Lung (tissue), 17 donors: ENCODE measurements at places on chromosomes 7 and 10. TPM values are rescaled to one million over a fixed set of nuclear protein-coding genes. Genes with fewer than 3 reads are reported as not detected.

DNA sequence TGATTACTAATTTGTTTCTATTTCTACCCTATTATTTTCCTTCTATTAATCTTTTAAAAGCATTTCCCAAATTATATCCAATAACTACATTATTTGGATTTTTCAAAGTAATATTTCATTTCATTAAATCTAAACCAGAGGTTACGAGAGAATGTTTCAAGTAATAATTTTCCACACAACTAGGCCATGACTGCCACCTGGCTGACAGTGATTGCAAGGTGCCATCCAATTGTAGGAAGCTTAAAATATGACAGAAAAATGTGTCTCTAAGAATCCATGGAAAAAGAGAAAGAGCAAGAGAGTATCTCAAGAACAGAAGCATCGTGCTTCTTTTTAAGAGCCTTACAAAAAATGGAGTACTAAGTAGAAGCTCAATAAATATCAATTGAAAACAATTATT, 48.7 kb downstream of the TPK1 start:
- H3K27me3 ChIP-seq, result no peaks in the 10 kb centered on the region
- H3K4me3 ChIP-seq, result no peak overlapping the region

- H3K4me1 ChIP-seq, result no peaks in the 10 kb centered on the region
- no peak for DNase-seq
- no peak overlapping the region for H3K4me3 ChIP-seq
- no peak overlapping the region for H3K27ac ChIP-seq
Observed at GRCh38 chr10:20492447-20492846, 404.7 kb downstream of the NEBL start.

NME8 gene
- total RNA-seq, result 0.77 TPM

FGFBP3 gene
- 0.88 TPM for total RNA-seq

- no peaks in the 10 kb centered on the region for H3K27me3 ChIP-seq
- H3K4me1 ChIP-seq, result no peaks in the 10 kb centered on the region
- no peak overlapping the region for H3K27ac ChIP-seq
- H3K4me3 ChIP-seq, result no peak overlapping the region
Observed at GRCh38 chr10:9012312-9012711, 957.8 kb downstream of the GATA3 start.

DNA sequence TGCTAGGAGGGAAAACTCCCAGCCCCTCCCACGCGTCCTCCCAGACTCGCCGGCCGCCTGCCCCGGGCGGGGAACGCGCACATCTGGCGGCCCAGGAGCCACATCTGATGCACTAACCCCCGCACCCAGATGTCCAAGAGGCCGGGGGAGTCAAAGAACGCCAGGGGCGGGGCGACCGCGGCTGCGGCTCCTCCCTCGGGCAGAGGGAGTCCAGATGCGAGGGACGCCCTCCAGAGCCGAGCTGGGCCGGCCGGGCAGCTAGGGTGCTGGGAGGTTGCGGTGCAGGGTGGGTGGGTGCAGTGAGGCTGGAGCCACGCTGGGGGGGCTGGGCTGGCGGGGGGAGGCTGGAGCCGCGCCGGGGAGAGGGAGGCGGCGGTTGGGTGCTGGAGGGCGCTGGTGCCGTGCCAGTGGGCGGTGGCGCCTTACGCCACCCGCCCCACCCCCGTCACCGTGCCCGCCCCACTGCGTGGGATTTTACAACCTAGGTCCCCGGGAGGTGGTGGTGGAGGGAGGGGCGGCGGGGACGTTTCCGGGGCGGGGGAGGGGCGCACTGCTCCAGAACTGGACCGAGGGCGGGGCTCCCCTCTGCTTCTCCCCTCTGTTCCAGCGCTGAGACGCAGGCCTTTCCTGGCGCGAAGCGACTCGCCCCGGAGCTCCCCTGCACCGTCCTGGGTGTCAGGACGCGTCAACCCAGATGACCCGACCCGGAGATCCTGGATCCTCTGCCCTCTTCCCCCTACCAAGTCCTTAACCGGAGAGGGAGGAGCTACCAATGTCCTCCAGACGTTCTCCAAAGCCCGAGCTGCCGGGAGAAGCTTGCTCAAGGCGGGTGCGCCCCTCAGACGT, 109.1 kb downstream of the REEP3 start:
- peaks cover 3% of the 10 kb centered on the region for H3K4me1 ChIP-seq
- H3K4me3 ChIP-seq, result peak overlapping the region; percentile 36
- peak; percentile 89 for DNase-seq
- H3K27ac ChIP-seq, result peak overlapping the region; percentile 99
- no peaks in the 10 kb centered on the region for H3K27me3 ChIP-seq

DNA sequence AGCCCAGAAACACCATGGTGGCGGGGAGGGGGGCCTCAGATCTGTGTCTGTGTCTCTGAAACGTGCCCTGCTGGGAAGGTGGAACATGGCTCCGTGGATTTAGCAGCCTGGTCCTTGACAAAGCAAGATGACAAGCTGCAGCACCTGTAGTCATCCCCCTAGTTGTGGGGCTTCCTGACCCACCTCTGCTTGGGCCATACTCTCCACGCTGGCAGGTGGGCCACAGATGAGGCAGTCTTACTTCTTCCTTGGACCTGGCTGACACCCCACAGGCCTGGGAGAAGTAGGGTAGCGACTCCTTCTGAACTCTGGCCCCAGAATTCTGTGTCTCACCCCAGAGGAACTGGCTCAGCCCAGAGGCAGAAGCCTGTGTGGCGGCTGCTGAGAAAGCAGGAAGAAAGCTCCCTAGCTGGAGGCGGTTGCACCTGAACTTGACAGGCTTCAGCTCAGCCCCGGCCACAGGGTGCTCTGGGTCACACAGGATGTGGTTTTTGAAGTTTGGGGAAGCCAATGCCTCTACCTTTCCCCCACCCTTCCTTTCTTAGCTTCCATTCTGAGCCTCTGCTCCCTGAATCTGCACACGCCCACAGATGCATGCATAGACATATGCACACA, 113.9 kb downstream of the ABLIM1 start:
- no peaks in the 10 kb centered on the region for H3K27me3 ChIP-seq
- DNase-seq, result no peak
- H3K4me1 ChIP-seq, result peaks cover 3% of the 10 kb centered on the region
- no peak overlapping the region for H3K27ac ChIP-seq
- H3K36me3 ChIP-seq, result peaks cover 10% of the 10 kb centered on the region

GRCh38 chr10:31921031-31921430, 7.6 kb downstream of the ARHGAP12 start:
- no peak overlapping the region for H3K27ac ChIP-seq
- no peaks in the 10 kb centered on the region for H3K27me3 ChIP-seq
- DNase-seq, result no peak
- H3K4me3 ChIP-seq, result no peak overlapping the region
- no peaks in the 10 kb centered on the region for H3K4me1 ChIP-seq
- peaks cover 2% of the 10 kb centered on the region for H3K36me3 ChIP-seq

GRCh38 chr7:14551310-14551709, 351.2 kb downstream of the DGKB start:
- H3K27me3 ChIP-seq, result no peaks in the 10 kb centered on the region
- H3K4me3 ChIP-seq, result no peak overlapping the region
- no peak overlapping the region for H3K27ac ChIP-seq
- DNase-seq, result no peak
- H3K4me1 ChIP-seq, result no peaks in the 10 kb centered on the region

SLIT1 gene
- total RNA-seq, result 0.74 TPM

DNA sequence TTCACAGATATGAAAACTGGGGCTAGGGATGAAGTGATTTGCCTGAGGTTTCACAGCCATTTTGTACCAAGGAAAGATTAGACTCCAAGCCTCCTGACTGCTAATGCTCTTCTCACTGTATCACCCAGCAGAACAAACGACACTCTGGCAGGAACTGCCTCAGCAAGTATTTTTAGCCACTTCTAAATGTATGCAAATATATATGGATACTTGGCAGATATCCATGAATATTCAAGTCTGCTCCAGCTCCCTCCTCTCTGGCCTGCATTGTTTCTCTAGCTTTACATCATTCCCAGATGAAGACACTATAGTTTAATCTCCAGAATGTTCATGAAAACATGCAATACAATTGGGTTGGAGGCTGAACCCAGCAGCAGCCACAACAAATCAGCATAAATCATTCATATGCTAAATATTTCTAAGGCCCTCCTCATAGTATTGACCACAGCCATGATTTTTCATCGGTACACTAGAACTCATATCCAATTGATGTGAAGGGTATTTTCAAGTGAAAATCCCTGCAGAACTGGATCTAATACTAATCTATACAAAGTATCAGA, 65.5 kb downstream of the HPSE2 start:
- DNase-seq, result peak; percentile 49
- H3K4me1 ChIP-seq, result peaks cover 4% of the 10 kb centered on the region
- H3K36me3 ChIP-seq, result no peaks in the 10 kb centered on the region
- H3K27me3 ChIP-seq, result no peaks in the 10 kb centered on the region
- H3K4me3 ChIP-seq, result no peak overlapping the region
- no peak overlapping the region for H3K27ac ChIP-seq

EGFR gene
- total RNA-seq, result 60.9 TPM

GRCh38 chr7:66110856-66111255, 3.8 kb upstream of the CRCP start:
- no peak overlapping the region for H3K4me3 ChIP-seq
- H3K27ac ChIP-seq, result no peak overlapping the region
- no peaks in the 10 kb centered on the region for H3K36me3 ChIP-seq
- DNase-seq, result no peak
- peaks cover 2% of the 10 kb centered on the region for H3K4me1 ChIP-seq

- no peak for DNase-seq
- no peaks in the 10 kb centered on the region for H3K4me1 ChIP-seq
- no peaks in the 10 kb centered on the region for H3K36me3 ChIP-seq
- H3K4me3 ChIP-seq, result no peak overlapping the region
- no peak overlapping the region for H3K27ac ChIP-seq
Observed at GRCh38 chr10:116385311-116385710, 42.3 kb upstream of the PNLIPRP3 start.

DPYSL4 gene
- 1.5 TPM for total RNA-seq

GRCh38 chr7:15345216-15345615, 216.6 kb downstream of the AGMO start:
- H3K4me3 ChIP-seq, result no peak overlapping the region
- DNase-seq, result no peak
- H3K36me3 ChIP-seq, result no peaks in the 10 kb centered on the region
- no peaks in the 10 kb centered on the region for H3K27me3 ChIP-seq
- H3K27ac ChIP-seq, result no peak overlapping the region
- no peaks in the 10 kb centered on the region for H3K4me1 ChIP-seq

EN2 gene
- not detected for total RNA-seq

DNA sequence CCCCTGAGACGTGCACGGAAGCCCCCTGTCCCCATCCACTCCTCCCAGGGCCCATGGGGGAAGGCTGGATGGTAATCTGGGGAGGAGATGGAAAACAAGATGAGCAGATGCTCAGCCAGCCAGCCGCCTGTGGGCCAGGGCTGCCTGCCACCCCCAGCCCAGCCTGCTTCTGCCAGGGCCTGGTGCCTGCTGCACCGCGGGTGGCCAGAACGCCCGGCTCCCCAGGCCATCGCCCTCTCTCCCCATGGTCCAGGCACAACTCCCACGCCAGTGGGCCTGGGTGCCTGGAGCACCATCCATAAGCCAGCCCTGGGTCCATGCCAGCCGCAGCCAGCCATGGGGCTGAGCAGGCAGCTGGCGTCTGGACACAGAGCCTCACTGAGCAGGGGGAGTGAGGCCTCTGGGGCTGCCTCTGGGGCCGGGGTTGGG, 57.2 kb upstream of the ELN start:
- peaks cover 3% of the 10 kb centered on the region for H3K4me1 ChIP-seq
- no peak for DNase-seq
- H3K27ac ChIP-seq, result no peak overlapping the region
- no peak overlapping the region for H3K4me3 ChIP-seq

GRCh38 chr10:60823324-60823723, 45.0 kb downstream of the CDK1 start:
- H3K4me3 ChIP-seq, result no peak overlapping the region
- no peaks in the 10 kb centered on the region for H3K27me3 ChIP-seq
- DNase-seq, result no peak
- H3K36me3 ChIP-seq, result no peaks in the 10 kb centered on the region
- peaks cover 10% of the 10 kb centered on the region for H3K4me1 ChIP-seq

LRIT1 gene
- not detected for total RNA-seq

- peak; percentile 78 for DNase-seq
- H3K36me3 ChIP-seq, result no peaks in the 10 kb centered on the region
- H3K27ac ChIP-seq, result no peak overlapping the region
- H3K4me3 ChIP-seq, result no peak overlapping the region
- no peaks in the 10 kb centered on the region for H3K27me3 ChIP-seq
Observed at GRCh38 chr7:101381549-101382111, 19.0 kb downstream of the COL26A1 start.

DNA sequence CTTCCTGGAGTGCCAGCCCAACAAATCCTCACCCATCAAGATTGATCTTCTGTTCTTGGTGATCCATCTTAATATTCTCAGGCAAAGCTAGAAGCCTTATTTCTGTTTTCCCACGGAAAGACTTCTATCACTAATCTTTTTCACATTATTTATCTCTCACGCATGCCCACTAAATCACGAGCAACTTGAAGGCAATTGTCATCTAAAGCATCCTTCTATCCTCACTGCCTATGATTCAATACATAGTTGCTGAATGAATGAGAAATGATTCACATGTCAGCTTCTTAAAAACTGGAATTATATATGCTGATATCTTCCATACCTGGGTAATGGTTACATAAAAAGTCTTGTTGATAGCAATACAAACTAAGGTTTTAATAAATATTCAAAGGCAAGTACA, 12.6 kb upstream of the COL1A2 start:
- no peak overlapping the region for H3K4me3 ChIP-seq
- H3K36me3 ChIP-seq, result no peaks in the 10 kb centered on the region
- H3K27me3 ChIP-seq, result no peaks in the 10 kb centered on the region
- no peak overlapping the region for H3K27ac ChIP-seq
- no peak for DNase-seq
- H3K4me1 ChIP-seq, result peaks cover 21% of the 10 kb centered on the region

DNA sequence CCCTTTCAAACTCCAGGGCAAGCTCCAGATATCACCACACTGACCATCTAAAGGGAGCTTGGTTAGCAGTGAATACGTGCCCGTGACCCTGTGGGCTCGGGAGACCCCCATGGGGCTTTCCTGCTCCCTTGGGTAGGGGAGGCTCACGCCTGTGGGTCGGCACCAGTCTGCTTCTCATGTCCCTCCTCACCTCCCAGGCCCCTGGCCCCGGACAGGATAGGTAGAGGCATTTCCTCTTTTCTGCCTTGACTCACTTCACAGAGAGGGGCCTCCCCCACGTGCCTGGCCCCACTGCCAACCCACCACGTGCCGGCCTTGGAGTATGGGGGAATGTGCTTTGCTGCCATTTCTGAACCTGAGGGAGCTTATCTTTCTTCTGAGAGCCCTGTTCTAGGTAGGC, 131.3 kb upstream of the FAM20C start:
- DNase-seq, result no peak
- no peak overlapping the region for H3K27ac ChIP-seq
- H3K27me3 ChIP-seq, result no peaks in the 10 kb centered on the region

ZNF746 gene
- 16.4 TPM for total RNA-seq

GRCh38 chr7:32255036-32255435, 184.8 kb upstream of the PDE1C start:
- no peak for DNase-seq
- no peaks in the 10 kb centered on the region for H3K27me3 ChIP-seq
- no peak overlapping the region for H3K27ac ChIP-seq
- H3K36me3 ChIP-seq, result no peaks in the 10 kb centered on the region
- peaks cover 5% of the 10 kb centered on the region for H3K4me1 ChIP-seq

GJD4 gene
- not detected for total RNA-seq

GRCh38 chr10:119441921-119442757, 100.4 kb downstream of the RGS10 start:
- H3K36me3 ChIP-seq, result peaks cover 23% of the 10 kb centered on the region
- DNase-seq, result no peak
- no peaks in the 10 kb centered on the region for H3K4me1 ChIP-seq
- no peaks in the 10 kb centered on the region for H3K27me3 ChIP-seq
- no peak overlapping the region for H3K27ac ChIP-seq
- no peak overlapping the region for H3K4me3 ChIP-seq
